ENCODE measurements at places on chromosomes 16 and 17.

DNA sequence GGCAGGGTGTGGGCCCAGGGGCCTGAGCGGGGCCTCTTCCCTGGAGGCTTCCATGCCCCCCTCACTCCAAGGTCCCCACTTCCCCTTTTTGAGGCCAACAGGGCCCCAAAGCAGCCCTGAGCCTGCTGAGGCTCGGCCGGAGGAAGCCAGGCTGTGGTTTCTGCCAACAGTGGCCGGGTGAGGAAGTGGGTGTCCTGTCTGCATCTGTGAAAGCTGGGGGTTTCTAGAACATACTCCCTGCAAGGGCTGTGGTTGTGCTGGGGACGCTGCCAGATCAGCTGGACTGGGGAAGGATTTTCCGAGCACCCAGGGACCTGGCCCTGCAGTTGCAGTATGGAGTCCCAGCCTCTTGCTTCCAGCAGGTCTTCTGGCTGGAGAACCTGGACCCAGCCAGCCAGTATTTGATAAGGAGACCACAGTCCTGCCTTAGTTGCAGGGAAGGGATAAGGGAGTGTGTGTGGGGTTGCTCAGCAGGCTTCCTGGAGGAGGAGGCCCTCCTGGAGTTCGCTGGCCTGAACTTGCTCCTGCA, 15.7 kb downstream of the ADCY7 start:
- DNase-seq = no peak

DNA sequence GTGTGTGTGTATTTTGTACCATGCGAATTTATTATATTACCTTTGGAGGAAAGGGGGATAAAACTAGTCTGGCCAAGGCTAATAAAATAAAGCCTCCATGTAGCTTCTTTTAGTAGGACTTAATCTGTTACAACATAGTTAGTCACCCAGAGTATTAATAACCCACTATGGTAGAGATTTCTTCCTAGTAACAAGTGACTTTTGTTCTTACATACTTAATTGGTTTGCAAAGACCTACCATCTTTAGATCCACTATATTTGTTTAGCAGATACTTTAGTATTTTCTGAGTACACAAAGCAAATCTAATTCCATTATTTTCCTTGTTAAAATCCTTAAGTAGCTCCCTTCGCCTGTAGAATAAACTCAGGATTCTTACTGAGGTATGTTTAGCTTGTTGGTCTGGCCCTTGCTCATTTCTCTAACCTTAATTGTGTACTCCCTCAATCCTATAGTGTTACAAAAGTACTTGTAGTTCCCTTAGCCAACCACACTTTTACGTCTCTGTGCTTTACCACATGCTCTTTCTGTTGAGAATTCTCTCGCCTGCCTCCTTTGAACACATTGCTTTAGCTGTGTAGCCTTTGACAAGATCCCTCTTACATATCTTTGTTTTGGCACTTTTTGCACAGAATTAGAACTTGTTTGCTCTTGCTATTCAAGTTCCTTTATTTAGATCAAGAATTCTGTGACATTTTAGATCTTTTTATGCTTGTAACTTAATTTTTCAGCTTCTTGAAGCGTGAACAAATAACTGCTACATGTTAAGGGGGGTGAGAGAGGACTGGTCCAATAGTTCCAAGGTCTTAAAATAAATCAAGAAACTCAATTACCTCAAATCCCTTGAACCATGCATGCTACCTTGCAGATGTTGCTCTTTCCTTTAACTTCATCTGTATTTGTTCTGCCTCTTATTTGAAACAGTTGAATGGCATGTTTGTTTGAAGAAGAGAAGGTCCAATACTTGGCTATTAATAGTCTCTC, 23.8 kb downstream of the CLTC start:
- DNase-seq = no peak

- DNase-seq = no peak
These were observed 427.9 kb downstream of the CDH11 start for GRCh38 chr16:64693946-64694345.

DNA sequence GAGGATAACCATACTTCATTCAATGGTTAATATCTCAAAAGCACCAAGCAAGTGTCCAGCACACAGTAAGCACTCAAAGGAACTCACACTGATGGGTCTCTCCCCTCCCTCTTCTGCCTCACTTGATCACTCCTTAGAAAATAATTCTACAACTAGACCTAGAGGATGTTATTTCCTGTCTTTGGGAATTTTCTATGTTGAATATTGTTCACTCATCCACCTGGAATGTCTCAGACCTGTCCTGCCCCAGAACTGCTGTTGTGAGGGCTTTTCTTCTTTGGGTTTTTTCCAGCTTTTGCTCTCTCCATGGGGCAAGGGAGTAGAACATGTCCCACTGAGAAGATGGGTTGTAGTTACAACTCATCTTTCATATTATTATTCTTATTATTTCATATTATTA, 25.3 kb downstream of the NXPH3 start:
- DNase-seq = no peak

- no peak for DNase-seq
These were observed 102.8 kb upstream of the SEC14L1 start for GRCh38 chr17:77037943-77038342.

- no peak for DNase-seq
These were observed 994 bp downstream of the IGFBP4 start for GRCh38 chr17:40443988-40444899.

DNA sequence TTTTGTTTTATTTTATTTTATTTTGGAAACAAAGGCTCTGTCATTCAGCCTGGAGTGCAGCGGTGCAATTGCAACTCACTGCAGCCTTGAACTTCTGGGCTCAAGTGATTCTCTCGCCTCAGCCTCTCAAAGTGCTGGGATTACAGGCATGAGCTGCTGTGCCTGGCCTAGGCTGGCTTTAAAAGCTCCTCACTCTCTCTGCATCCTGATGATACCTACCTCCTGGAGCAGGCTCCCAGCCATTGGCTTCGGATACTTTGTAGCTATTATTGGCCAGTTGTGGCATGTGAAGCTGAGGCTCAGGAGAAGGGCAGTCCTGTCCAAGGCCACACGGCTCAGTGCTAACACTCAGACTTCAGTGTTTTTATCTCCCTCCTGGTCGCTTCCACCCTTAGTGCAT, 158.0 kb downstream of the SEC14L1 start:
- no peak for DNase-seq

- no peak for DNase-seq
These were observed 33.1 kb upstream of the GSE1 start for GRCh38 chr16:85579923-85580580.

- DNase-seq = no peak
These were observed 62.5 kb downstream of the XPO6 start for GRCh38 chr16:28149011-28149888.

GRCh38 chr16:23781176-23781575, 26.4 kb downstream of the CHP2 start:
- no peak for DNase-seq

GRCh38 chr17:82300707-82301270, 16.6 kb downstream of the CD7 start:
- DNase-seq = no peak

DNA sequence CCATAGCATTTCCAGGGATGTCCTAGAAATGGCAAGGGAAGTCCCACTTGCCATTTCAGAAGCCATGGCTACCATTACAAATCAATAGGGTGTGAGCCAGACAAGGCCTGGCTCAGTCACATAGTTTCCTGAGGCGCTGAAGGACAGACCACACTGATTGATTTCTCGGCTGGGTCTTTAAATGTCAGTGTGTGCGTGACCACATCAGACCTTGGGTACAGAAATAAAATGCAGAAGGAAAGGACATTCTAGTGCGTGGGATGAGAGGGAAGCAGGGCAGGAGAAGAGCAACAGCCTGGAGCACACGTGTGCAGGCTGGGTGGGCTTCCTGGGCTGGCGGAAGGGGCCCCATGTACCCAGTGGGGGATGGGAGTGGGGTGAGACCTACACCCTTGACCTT, 58.7 kb upstream of the LYRM9 start:
- DNase-seq = no peak

DNA sequence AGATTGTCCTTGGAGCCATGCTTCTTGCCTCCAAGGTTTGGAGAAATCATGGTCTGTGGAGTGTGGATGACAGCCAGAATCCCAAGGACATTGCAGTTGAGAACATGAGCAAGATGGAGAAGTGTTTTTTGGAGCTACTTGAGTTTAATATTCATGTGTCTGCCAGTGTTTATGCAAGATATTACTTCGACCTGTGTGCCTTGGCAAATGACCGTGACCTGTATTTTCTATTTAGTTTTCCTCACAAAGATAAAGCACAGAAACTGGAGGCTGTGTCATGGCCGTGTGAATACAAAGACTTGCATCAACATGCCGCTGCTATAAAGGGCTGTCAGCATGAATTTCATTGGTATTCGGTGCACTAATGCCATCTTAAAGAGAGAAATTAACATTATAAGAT, 9.0 kb downstream of the GGA2 start:
- no peak for DNase-seq

DNA sequence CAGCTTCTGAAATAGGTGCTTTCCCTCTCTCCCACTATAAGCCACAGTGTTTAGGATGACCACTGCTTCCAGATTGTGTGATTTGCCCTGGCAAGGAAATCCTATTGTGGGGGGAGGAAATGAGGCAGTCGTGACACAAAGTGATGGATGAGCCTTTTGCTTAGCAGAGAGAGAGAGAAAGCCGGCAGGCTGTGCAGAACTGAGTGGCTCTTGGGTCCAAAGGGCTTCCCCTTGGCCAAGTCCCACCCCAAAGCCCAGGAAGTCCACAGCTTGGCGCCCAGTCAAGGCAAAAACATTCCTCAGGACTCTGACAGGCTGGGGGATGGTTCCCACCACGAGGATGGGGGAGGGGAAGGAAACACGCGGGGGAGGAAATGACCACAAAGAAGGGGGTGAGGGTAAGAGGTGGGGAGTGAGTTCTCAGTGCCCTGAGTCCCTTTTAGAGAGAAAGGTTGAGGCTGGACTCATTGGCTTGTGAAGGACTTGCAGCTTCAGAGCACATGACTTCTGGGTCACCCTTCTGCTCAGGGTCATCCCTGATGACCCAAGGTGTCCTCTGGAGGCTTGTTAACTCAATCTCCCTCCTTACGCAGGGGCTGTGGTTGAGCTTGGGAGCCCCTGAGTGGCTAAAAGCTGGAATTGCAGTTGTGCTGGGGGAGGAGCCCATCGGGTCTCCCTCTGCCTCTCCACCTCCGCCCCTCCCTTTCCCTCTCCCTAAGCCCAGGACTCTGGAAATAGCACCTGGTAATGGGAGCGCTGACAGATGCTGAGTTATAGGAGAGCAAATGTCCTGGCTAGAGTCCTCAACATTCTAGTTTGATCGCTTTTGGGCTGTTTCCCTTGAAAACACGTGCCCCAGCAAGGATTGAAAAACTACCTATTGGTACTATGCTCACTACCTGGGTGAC, 10.3 kb upstream of the MSL1 start:
- DNase-seq = peak; percentile 73

GRCh38 chr17:15268461-15268860, 3.3 kb upstream of the PMP22 start:
- no peak for DNase-seq

DNA sequence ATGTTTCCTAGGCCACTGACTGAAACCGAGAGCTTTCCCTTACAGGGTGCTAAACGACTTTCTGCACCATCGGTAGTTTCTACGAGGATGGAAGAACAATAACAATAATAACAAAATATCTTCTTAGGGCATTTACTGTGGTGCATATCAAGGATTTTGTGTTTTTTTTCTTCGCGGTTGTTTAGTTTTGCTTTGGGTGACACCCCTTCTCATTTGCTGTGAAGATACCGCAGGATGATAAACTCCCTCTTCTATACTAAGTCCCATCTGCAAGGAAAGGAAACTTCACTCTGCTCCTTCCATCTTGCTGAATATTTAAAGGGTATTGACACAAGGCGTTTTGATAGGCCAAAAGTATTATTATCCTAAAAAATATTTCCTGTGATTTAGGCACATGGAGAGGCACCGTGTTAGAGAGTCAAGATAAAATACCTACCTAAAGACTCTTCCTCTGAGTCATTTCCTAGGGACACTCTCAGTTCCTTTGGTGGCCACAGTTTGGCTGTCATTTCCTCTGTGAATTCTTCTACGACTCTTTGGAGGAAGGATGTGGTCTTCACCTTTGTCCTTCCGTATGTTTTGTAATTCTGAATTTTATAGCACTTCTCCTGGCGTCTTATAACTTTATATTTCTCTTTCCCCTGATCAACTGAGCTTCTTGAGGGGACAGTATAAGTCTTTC, 318.8 kb downstream of the CDH13 start:
- no peak for DNase-seq

DNA sequence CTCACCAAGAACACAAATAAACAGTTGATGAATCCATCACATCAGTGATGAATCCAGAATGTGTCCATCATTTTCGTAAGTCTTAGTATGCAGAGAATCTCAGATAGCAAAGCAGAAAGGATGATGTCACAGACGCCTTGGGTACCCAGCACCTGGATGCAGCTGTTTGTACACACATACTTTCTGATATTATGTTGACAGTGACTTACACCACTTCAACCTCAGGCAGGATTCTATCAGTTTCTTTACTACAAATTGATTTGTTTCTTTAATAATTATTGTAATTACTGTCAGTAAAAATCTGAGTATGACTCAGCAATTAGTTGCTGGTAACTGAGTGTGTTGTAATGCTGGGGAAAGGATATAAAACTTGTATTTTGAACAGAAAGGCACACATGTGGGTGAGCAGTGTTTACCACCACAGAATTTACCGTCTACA, 159.8 kb downstream of the RPTOR start:
- no peak for DNase-seq

DNA sequence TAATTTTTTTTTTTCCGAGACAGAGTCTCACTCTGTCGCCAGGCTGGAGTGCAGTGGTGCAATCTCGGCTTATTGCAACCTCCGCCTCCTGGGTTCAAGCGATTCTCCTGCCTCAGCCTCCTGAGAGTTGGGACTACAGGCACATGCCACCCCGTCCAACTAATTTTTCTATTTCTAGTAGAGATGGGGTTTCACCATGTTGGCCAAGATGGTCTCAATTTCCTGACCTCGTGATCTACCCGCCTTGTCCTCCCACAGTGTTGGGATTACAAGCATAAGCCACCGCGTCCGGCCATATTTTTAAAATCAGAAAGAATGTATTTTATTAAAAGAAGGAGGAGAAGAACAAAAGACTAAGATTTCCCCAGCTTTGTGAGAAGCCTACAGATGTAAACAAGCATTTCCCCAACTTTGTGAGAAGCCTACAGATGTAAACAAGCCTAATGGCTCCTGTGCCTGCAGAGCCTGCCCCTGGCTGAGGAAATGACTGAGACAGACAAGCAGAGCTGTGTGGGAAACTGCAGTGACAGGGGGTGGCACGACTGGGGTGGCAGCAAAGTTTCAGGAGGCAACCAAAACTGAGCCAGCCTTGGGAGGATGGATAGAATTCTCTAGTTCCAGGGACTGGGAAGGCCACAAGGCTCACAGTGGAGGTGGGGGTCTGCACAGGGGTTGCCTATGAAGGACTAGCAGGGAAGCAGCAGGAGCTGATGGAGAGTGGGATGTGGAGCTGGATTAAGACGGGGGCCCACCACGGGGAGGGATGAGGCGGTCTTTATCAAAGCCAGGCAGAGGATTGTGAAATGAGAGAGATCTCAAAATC, 22.9 kb downstream of the TOP3A start:
- no peak for DNase-seq
